ENCODE measurements at places on chromosomes 5 and 9.

- no peak for DNase-seq
These were observed 27.1 kb upstream of the CTXN3 start for GRCh38 chr5:127621601-127622325.

- no peak for DNase-seq
These were observed 54.3 kb downstream of the ZNF618 start for GRCh38 chr9:113930390-113930783.

GRCh38 chr5:167820101-167820990 lies 471.1 kb upstream of the WWC1 start:
- DNase-seq, result no peak

- DNase-seq, result no peak
These were observed 182.9 kb upstream of the MAP1B start for GRCh38 chr5:71924325-71924724.

GRCh38 chr5:4639946-4640345 lies 500.2 kb upstream of the ADAMTS16 start:
- DNase-seq, result no peak

DNA sequence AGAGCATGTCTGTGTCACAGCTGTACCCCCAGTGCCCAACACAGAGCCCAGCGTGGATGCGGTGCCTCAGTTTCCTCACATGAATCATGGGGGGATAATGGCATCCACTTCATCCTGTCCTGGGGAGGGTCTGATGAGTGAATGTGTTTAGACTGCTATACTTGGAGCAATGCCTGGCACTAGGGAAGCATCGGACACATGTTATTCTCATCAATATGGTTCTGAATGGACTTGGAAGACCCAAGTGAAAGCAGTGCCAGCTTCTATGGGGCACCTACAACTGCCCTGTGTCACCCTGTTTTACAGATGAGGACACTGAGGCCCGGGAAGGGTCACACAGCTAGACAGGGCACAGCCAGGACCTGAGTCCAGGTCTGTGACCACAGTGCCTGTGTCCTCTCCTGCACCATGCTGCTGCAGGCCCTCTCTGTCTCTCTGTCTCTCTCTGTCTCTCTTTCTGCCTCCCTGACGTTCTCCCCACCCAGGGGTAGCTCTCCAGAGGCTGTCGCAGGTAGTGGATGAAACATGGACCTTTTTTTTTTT lies 42.3 kb upstream of the NEK6 start:
- no peak for DNase-seq

DNA sequence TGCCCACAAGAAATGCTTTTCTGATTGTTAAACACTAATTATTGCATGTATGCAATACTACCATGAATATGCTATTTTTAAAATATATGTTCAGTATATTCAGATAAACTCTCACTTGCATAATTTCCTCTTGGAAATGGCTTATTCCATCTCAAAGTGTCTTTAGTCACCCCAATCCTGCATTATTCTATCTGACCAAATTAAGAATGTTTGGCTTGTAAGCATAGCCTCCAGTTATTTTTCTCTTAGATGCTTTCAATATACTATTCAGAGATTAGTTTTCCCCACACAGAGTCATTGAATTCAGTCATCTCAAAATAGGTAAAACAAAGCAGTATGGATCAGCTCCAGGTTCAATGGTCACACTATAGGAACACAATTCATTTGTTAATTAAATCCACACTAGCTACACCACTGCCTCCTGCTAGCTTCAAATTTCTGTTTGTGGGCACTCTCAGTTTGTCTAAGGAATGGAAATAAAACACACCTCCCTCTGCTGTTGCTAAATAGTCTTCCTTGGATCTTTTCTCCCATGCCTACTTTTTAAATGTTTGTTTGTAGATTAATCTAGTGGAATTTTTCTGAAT lies 134.6 kb upstream of the TBCA start:
- no peak for DNase-seq

DNA sequence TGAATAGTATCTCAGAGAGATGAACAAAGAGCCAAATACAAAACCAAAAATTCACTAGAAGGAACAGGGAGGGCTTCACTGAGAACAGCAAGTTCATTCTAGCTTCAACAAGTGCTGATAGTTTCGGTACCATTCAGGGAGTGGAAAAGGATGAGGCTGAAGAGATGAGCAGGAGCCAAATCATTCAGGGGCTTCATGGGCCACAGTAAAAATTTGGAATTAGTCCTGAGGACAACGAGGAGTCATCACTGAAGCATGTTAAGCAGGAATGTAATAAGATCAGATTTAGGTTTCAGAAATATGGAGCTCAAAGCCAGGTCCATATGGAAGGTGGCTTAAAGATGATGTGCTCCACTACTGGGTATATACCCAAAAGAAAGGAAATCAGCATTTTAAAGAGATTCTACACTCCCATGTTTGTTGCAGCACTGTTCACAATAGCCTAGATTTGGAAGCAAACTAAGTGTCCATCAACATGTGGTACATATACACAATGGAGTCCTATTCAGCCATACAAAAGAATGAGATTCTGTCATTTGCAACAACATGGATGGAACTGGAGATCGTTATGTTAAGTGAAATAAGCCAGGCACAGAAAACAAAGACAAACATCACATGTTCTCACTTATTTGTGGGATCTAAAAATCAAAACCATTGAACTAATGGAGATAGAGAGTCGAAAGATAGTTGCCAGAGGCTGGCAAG lies 36.2 kb downstream of the SPOCK1 start:
- DNase-seq, result no peak

- no peak for DNase-seq
These were observed 31.8 kb downstream of the MAP1B start for GRCh38 chr5:72138943-72139521.

- DNase-seq, result no peak
These were observed 13.9 kb upstream of the ADGRD2 start for GRCh38 chr9:124436320-124436719.

DNA sequence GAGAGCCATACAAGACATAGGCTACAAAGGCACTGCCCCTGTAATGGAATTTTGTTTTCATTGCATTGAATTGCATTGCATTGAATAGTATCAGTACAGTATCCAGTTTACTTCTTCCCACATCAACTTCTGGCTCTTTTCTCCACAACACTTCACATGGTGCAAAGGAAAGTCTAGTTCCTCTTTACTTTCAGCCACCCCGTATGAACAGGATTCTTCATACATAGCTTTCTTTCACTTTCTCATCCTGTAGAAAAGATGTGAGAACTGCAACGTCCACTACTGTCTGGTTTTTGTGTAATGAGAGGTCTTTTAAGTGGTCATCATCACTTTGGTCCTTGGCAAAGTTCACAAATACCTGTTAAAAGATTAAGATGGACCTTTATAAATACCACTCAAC lies 20.2 kb downstream of the NIPSNAP3B start:
- no peak for DNase-seq

DNA sequence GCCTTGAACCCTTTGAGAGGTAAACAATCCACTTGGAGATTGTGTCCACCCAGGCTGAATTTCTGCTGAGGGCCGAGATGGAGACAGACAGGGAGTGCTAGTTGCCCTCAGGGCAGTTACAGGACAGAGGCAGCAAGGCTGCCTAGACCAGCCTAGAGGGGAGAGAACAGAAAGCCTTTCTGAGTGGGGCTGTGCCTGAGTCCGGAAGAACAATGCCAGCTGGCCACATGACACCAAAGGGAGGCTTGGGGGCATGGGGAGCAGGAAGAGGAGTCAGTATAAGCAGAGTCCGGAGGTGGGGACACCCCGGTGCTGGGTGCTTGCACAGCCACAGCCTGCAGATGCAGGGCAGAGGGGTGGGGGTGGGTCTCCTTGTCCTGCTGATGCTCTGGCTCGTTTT lies 145.7 kb downstream of the CFAP90 start:
- DNase-seq, result no peak

DNA sequence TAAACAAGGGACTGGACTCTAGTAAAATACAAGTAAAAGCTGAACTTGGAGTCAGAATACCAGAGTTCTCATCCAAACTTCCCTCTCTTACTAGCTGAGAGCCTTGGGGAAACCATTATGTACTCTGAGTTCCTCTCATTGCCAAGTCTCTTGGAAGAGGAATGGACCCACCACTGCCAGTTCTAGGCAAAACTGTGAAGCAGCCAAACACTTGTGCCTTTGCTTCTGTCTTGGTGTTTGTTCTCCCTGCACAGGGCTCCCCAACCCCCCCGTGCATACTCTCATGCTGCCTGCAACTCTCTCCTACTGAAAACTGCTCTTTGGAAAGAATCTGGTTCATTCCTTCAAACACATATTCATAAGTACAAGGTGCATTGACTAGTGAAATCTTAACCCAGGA lies 102.6 kb downstream of the PDZD2 start:
- DNase-seq, result no peak

- no peak for DNase-seq
These were observed 78.3 kb downstream of the PLK2 start for GRCh38 chr5:58381566-58381965.

DNA sequence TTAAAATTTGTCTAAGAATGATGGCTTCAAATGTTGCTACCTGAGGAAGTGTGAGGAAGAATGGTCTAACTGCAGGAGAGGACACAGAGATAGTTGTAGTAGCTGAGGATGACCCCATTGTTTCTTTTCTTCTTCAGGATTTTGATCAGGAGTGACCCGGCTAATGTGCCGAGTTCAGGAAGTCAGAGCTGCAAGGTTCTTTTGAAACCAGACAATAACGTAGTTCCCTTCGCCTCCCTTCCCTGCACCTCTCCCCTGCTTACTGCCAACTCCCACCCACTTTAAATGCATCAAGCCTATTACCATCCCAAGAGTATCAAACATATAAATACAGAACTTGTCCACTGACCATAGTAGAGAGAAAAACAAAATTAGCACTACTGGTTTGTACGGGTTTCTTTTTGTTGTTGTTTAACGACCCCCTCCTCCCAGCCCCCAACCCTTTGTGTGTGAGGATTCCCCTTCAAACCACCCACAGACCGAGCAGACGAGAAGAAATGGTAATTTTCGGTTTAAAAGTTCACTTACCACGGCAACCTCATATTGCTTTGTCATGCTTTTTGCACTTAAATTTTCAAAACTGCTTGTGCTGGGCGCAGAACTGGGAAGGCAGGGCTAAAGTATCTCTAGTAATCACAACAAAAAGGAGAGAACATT lies 23.5 kb upstream of the ELAVL2 start:
- DNase-seq, result no peak

DNA sequence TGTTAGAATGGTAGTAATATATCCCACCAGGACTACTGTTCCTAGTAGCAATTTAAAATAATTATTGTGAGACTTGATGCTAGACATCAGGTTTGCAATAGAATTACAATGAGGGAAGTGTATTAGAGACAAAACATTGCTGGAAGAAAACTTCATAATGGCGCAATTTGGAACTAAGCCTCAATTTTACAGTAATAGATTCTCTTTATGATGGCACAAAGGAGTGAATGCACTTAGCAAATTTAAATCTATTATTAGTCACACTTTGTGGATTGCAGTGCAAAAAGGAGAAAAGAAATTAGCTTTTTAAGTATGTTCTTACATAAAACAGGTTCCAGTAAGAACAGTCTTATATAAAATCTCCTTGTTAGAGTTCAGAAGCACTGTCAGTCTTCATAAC lies 358.3 kb downstream of the KIAA0825 start:
- DNase-seq, result no peak

DNA sequence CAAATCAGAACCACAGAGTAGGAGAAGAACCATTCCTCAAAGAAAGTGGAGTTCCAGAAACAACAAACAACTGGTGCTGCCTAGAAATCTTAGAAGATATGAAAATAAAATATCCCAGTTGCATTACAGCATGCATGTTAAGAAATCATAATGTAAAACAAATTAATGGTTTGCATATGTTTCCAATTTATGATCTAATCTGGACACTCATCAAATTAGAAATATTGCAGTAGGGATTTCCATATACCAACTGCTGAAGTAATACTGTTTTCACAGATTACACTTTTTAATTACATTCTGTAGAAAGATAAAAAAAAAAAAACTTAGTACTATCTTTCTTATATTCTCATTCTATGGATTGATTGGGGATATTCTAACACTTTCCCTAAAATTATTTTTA lies 1034.6 kb upstream of the C9orf72 start:
- DNase-seq, result no peak

DNA sequence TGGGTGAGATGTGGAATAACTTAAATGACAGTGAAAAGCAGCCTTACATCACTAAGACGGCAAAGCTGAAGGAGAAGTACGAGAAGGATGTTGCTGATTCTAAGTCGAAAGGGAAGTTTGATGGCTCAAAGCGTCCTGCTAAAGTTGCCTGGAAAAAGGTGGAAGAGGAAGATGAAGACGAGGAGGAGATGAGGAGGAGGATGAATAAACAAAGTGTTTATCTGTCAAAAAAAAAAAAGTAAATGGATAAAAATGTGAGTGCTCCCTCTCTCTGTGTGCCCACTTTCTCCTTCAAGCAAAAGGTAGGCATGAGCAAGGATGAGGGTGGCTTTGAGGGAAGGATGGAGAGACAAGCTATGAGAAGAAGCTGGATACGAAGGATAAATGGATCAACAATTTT lies 4.2 kb upstream of the CANX start:
- DNase-seq, result no peak

DNA sequence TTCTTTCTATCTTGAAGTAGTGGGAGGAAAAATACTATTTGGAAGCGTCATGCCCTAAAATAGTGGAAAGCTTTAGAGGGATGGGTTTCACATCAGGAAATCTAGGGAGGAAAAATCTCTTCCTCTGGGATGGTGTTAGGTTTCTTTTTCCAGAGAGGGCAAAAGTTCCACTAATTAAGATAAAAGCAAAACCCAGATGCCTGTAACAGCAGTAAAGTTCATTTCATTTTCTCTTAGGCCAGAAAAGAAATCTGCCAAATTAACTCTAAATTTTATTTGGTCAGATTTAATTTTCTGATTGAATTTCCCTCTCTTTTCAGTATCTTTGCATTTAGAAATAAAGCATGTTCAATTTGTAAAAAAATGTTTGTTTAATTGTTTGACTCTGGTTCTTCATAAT lies 88.8 kb downstream of the LURAP1L start:
- no peak for DNase-seq

- peak; percentile 37 for DNase-seq
These were observed 8.9 kb downstream of the CFAP95 start for GRCh38 chr9:69829484-69829883.

GRCh38 chr5:5271786-5272321 lies 131.7 kb downstream of the ADAMTS16 start:
- no peak for DNase-seq

- DNase-seq, result peak; percentile 69
These were observed 29.0 kb downstream of the SARDH start for GRCh38 chr9:133709015-133709611.

- DNase-seq, result no peak
These were observed 82.9 kb downstream of the PTCD2 start for GRCh38 chr5:72402959-72403628.

GRCh38 chr5:102617191-102618187 lies 118.7 kb upstream of the SLCO6A1 start:
- no peak for DNase-seq

- DNase-seq, result no peak
These were observed 203.1 kb upstream of the ARRDC3 start for GRCh38 chr5:91586232-91586631.

GRCh38 chr5:68086857-68087256 lies 128.7 kb upstream of the PIK3R1 start:
- DNase-seq, result no peak

DNA sequence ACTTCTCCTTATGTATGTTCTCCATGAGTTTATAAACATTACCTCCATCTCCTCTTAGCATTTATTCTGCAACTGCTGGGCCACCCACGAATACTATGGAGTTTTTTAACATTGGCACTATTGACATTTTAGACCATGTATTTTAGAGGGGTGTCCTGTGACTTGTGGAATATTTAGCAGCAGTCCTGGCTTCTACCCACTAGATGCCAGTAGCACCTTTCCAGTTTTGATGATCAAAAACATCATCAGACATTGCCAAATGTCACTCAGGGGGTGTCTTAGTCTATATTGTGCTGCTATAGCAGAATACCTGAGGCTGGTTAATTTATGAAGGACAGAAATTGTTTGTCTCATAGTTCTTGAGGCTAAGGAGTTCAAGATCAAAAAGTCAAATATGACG lies 187.5 kb upstream of the RORB start:
- DNase-seq, result no peak

Measured in naive thymus-derived CD4-positive, alpha-beta T cell (primary cell).